ENCODE measurements at places on chromosomes 3 and 15.
A peak's percentile ranks its signal among the peaks of the same experiment; 100 is the strongest.

DNA sequence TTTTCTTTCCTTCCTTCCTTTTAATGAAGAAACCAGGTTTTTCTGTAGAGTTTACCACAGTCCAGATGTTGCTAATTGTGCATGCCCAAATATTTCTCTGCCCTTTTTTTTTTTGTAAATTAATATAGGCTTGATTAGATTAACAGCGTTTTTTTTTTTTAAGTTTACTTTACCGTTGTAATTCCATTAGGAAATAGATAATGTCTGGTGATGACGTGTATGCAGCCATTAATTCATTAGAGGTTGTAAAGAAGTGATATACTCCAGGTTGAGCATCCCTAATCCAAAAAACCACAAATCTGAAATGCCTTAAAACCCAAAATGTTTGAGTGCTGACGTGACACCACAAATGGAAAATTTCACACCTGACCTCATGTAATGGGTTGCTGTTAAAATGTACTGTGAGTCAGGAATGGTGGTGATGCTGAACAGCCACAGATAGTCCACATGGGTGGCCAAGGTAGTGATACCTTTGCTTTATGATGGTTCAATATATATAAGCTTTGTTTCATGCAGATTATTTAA, 43.2 kb downstream of the KNL1 start:
- DNase-seq: no peak

- DNase-seq: no peak
These were observed 85.8 kb downstream of the HMG20A start for GRCh38 chr15:77506311-77507142.

DNA sequence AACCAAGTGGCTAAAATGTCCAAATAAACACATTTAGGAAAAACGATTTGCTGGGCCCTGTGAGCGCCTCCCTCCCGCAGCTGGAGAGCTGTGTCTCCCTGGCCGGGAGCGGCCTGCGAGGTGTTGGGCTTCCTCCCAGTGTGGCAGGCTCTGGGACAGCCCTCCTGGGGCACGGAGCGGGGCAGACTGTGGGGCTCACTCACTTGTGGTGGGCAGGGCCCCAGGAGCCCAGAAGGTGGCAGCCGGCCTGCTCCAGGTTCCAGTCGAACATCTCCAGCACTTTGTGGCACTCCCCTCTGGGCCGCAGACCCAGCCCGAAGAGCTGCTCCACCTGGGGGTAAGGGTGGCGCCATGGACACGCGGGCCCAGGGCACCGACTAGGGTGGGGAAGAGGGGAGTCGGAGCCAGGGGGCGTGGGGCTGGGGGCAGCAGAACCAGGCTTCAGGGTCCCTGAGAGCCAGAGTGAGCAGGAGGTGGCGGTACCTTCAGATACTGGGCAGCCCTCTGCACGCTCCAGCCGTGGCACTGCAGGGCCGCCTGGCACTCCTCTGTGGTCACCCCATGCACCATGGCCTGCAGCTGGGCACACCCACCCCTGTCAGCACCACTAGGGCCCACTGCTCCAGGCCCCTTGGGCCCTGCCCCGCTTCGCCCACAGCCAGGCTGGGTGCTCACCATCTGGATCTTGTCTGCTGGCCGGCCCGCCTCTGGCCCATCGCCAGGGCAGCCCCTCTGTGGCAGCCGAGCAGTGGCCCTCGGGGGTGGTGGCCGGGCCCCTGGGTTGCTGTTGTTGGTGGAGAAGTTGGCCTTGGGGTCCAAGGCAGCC, 41.5 kb downstream of the TNK2 start:
- no peak for DNase-seq

- no peak for DNase-seq
These were observed 119.1 kb downstream of the ADCY5 start for GRCh38 chr3:123329636-123330340.

DNA sequence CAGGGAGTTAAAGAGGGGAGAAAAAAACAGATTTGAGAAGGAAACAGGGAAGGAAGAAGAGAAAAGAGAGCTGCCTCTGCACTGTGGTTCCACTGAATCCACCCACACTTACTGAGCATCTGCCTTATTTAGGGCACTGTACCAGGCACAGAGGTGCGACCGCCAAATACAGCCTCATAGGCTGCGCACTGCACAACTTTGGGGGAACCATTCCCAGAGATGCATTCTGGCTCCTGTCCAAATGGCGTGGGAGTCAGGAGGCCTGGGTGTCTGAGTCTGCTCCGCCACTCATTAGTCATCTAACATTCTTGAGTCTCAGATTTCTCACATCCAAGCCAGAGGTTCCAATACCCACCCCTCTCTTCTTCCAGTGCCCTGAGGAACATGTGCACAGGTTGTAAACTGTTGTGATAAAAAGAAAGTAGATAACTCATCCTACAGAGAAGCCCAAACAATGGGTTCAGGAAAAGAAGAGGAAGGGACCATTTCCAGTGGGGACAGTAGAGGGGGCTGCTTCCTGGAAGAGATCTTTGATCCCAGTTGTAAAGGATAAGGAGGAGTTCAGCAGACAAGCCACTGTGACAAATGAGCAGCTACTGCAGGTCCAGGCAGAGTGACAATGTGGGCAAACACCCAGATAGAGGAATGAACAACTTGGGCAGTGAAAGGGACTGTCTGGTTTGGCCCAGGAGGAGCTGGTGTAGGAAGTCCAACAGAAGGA, 254.6 kb downstream of the UACA start:
- peak; percentile 50 for DNase-seq
